Fibroblast of lung (primary cell): ENCODE measurements at places on chromosomes 7 and 10. TPM values are rescaled to one million over a fixed set of nuclear protein-coding genes. Genes with fewer than 3 reads are reported as not detected.

The NRF1 gene
- total RNA-seq: 12.6 and 15.5 TPM in 2 replicates

The PRR15 gene
- 0.51 TPM in 1 of 2 replicates, not detected in the other for total RNA-seq

The KCTD7 gene
- 7.4 and 15.2 TPM in 2 replicates for total RNA-seq

The CUX1 gene
- 36.0 and 38.1 TPM in 2 replicates for total RNA-seq

The ZFYVE27 gene
- 16.9 and 22.1 TPM in 2 replicates for total RNA-seq

The CNPY1 gene
- not detected in 2 replicates for total RNA-seq

The PLAC9 gene
- 15.7 and 16.7 TPM in 2 replicates for total RNA-seq

The PRXL2A gene
- total RNA-seq: 13.9 and 19.2 TPM in 2 replicates

The PAX2 gene
- total RNA-seq: under 0.01 TPM in 1 of 2 replicates, not detected in the other

The CACNB2 gene
- 0.66 and 1.5 TPM in 2 replicates for total RNA-seq
